Activated T-helper 17 cell treated with anti-CD3 and anti-CD28 coated beads, Interleukin-2, amount 50 U/mL, for 72 hours (primary cell): ENCODE measurements at places on chromosomes 5 and 9. TPM values are rescaled to one million over a fixed set of nuclear protein-coding genes. Genes with fewer than 3 reads are reported as not detected.

PCDHGB3 gene
- total RNA-seq, result 0.21 TPM

GRCh38 chr9:38018958-38019602, 49.9 kb downstream of the SHB start:
- peak; percentile 67 for ATAC-seq

GRCh38 chr5:30413540-30413939, 779.9 kb upstream of the CDH6 start:
- no peak for ATAC-seq

- ATAC-seq, result no peak
Observed at GRCh38 chr5:68426586-68426985, 211.0 kb downstream of the PIK3R1 start.

- no peak for ATAC-seq
Observed at GRCh38 chr5:145028626-145029025, 806.5 kb downstream of the PRELID2 start.
